ENCODE measurements at places on chromosomes 7 and 10.

DNA sequence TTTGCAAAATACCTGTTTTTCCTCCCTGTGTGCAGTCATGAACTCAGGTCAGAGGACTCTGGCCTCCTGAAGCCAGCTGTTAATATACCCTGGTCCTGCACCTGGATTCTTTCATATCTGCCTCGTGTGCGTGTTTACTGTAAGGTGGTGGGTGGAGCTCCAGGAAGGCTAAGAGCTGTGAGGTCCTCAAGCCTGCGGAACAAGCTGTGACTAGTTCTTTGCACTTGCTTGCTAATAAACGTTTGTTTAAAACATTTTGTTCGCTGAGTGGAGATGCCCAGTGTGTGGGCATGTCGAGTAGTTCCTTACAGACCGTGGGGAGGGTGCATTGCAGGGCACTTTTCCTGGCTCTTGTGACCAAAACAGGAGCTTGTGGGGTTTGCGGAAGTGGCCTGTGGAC lies 139.0 kb downstream of the DOCK1 start:
- no peak for DNase-seq

DNA sequence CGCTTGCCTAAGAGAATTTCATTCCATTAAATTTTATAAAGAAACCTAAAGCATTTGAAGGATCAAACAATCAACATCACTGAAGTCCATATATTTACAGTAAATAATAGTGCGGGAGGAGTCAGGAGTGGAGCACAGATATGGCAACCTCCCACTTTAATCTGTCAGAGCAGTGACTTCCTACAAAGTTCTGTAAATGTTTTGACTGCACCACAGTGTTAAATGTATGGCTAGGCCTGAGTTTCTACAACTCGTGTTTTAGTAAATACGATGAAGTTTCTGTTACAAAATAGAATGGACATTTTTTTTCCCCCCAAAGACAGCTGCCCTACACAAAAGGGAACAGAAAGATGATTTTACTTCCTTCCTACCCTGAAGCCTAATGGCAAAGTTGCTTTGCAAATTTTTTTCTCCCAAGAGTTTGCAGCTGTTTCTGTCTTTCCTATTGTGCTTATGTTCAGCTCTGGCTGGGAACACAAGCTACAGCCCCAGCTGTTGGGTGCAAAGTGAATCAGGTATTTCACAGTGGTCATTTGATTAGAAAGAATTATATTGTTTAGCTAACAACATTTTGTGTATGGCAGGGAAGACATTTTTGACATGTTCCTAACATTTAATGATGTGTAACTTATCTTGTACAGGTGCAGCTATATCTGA lies 62.1 kb downstream of the MET start:
- no peak for DNase-seq

DNA sequence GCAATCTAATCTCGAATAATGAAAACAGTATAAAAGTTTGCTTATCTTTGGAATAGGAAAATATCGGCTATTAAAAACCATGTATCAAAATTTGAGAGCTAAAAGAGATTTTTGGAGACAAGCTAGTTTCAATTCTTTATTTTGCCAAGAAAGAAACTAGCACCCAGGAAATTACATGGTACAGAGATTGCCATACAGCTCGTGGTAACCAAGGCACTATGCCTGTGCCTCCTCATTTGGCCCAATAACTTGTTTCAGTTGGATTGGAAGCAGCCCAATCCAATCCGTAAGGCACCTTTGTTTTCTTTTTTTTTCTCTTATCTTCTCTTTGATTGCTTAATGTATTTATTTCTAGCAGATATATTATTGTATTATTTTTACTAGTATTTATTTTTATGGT lies 55.0 kb downstream of the GNAI1 start:
- no peak for DNase-seq

- DNase-seq: no peak
Observed at GRCh38 chr10:98408799-98409198, 6.2 kb downstream of the PYROXD2 start.

- no peak for DNase-seq
Observed at GRCh38 chr7:142668495-142668894, 80.8 kb upstream of the PRSS1 start.

GRCh38 chr7:124155432-124156022 lies 122.7 kb upstream of the TMEM229A start:
- DNase-seq: no peak

- DNase-seq: peak; percentile 57
Observed at GRCh38 chr10:132434405-132435005, 37.5 kb downstream of the PWWP2B start.

DNA sequence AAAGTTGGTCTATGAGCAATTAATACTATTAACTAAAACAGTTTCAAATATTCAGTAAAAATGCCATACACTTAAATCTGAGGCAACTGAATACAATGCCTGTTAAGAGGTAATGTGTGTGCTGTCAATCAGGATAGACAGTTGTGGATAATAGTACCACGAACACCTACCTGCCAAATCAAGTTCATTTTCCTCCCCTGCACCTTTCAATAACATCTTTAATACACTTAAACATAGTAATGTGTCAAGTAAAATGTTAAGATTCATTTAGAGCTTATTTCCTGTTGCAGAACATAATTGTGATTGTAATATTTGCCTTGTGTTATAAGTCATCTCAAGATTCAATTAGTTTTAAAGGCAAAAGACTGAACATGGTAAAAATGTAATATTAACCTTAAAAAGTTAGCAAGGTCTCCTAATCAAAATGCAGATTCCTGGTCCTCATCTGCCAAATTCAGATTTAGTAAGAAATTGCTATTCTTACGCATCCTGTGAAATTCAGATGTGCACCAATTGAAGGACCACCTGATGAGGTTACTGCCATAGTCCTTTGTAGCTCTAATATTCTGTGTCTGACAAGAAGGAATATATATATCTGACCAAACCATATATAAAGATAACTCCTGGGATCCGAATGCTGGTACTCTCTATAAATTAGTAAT lies 37.1 kb downstream of the COL1A2 start:
- DNase-seq: no peak

DNA sequence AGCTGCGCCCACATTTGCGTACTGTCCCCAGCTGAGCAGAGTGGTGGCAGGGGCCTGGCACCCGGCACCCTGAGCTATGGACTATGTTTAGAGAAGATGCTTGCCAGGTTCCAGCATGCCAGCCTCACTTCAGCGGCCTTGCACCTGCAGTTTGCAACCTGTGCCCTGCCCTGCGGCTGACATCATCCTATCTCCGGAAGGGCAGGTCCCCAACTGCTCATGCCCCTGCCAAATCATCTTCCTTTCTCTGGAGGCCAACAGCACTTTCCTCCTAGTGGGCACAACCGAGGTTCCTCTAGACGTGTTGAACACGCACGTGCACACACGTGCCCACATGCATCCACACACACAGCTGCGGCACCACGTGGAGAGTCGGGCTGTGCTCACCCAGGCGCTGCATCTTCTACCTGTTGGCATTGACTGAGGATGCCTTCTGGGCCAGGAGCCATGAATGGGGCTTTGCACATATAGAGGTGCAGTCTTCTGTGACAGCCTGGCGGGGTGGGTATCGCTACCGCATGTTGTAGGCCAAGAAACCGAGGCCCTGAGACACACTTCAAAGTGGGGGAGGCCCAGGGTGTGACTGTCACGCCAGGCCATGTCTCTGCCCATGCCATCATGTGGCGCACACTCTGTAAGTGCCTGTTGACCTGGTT lies 24.5 kb downstream of the CNPY1 start:
- DNase-seq: no peak

GRCh38 chr10:101934686-101935305 lies 91.2 kb upstream of the KCNIP2 start:
- DNase-seq: no peak

- DNase-seq: no peak
Observed at GRCh38 chr7:96287559-96287958, 34.3 kb downstream of the SLC25A13 start.

GRCh38 chr10:110962443-110962842 lies 43.0 kb downstream of the SHOC2 start:
- no peak for DNase-seq

DNA sequence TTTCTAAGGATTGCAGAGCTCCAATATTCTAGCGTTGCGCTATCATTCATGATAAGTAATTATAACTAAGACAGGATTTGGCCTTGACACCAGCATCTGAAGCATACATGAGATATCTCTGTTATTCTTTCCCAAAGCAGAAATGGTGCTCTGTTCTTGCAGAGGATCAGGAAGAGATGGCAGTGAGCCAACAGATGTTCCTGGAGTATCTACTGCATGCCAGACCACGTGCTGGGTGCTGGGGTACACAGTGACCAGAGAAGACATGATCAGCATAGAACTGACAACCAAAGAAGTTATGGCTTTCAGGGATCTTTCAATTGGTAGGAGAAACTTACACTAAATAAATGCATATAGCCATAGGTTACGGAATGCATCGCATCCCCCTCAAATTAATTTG lies 63.7 kb upstream of the PLXNA4 start:
- DNase-seq: no peak

GRCh38 chr10:121819049-121819448 lies 108.8 kb downstream of the ATE1 start:
- no peak for DNase-seq

GRCh38 chr7:71343039-71343438 lies 211.1 kb downstream of the GALNT17 start:
- DNase-seq: no peak

DNA sequence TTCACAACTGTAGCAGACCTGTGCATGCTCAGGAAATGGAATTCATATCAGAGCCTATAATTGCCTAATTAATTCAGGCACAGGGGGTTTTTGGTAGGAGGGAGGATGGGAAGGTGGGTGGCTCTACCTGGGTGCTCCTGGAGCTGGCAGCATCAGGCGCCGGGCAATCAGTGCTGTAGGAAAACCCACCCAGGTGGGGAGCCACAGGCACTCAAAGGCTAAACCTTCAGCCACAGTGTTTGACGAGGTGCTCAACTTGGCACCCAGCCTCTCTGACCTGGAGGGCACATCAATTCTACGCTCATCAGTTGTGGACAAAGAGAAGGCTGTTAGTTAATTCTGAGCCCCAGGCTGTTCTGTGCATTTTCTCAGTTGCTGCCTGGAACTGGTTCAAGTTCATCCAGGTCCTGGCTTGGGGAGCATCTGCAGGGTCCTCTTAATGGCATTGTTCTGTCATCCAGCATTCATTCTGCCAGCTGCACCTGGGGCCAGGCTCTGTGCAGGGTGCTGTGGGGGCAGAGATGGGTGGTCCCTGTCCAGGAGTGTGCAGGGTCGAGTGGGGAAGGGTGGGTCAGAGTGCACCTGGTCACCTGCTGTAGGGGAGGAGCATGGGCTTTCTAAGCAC lies 54.1 kb upstream of the NPTX2 start:
- DNase-seq: no peak

DNA sequence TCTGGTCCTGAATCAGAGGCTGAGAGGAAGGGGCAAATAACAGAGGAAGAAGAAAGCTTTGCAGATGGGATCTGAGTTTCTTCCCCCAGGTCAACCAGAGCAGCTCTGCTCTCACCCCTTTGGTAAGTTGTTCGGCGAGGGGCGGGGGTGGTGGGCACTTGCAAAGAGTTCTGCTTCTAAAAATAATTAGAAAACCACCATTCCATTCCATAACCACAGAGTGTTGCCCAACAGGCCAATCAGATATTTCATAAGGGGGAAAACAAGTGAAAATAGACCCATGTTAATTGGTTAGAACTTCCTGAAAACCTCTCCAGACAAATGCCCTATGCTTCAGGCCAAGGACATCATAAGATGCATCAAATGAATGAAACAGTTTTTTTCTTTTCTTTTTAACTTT lies 43.6 kb upstream of the R3HCC1L start:
- no peak for DNase-seq

GRCh38 chr10:85919491-85920021 lies 447.0 kb downstream of the GRID1 start:
- no peak for DNase-seq

DNA sequence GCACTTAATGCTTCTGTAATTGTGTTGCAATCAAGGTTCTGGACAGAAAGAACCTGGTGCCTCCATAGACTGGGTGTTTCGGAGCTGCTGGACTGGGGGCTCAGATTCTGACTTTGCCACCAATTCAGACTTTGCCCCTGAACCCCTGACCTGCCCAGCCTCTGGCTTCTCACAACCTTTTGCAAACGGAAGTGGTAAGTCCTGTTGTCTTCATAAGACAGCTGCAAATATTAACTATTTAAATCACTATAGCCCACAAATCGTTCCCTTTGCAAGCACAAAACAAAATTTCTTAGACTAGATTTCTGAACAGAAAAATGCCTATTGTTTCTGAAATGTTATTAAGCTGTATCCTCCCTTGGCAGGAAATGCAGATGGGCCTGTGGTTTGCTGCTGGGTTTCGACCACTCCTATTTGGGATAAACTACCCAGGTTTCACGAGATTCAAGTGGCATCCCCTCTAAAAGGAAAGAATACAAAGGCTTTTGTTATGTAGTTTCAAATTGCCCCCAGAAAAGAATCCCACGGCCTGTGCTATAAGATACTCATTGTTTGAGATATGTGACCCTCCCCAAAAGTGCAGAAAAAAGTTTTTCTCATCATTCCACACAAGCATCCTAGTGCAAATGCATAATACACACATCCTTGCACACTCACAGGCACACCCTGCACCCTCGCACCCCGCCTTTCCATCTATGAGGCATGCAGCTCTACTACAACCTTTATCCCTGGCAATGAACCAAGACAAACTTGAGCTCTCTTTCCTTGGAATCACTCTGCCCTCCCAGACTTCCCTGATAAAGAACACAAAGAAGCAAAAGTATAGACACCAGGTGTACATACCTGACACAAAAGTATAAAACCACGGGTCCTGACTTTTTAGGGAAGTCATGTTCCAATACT lies 209.1 kb downstream of the PRPF18 start:
- no peak for DNase-seq

DNA sequence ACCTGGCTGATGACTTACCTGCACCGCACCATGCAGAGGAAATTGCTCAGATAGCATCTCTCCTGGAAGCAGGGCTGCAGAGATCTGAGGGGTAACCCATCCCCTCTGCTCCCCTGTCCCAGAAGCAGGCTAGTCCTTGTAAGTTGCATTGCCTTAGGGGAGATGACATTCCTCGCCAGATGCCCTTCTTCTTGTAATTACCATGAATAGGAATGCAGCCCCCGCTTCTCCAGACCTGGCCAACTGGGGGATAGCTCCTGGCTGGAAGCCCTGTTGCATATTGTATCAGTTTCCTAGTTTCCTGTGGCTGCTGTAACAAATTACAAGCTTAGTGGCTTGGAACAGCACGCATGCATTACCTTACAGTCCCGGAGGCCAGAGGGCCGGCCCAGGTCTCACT lies 47.5 kb upstream of the EN2 start:
- no peak for DNase-seq

DNA sequence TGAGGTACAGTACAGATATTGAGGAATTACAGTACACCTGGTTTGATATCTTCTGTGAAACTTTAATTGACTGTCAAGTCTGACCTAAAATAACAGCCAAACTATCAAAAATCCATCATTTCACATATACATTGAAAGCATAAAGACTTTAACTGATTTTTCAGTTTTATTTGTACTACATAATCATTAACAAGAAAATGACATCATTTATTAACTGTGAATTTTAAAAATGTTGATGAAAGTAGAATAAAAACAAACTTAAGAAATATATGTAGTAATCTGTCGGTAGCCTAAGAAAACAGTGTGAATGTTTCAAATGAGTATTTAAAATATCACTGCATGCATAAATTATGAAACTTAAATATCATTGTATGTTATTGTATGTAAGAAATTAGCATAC lies 836.7 kb upstream of the GHITM start:
- no peak for DNase-seq

Data from activated T-cell treated with anti-CD3 and anti-CD28 coated beads for 48 hours (primary cell).